ENCODE measurements at places on chromosomes 2 and 18.

- no peak for DNase-seq
Observed at GRCh38 chr18:12048010-12048826, 45.4 kb upstream of the ANKRD62 start.

- DNase-seq = no peak
Observed at GRCh38 chr2:135960656-135961551, 24.5 kb downstream of the DARS1 start.

DNA sequence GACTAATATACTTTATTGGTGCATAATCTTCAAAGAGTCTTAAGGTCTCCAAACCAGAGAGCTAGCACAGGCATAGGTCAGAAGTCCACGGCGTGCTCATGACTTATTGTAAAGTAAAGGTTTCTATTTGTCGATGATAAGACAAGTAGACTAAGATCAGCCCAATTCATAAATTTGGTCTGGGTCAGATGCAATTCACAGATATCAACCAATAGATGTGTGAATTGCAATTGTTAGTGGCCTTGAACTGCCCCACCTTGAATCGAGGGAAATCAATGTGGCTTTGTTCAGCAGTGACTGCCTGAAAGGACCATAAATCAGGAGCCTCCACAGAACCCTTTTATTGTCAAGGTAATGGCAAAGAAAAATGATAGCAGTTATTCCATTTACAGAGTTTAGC lies 39.1 kb upstream of the CPS1 start:
- no peak for DNase-seq

GRCh38 chr2:214376618-214377285 lies 34.1 kb upstream of the VWC2L start:
- no peak for DNase-seq

DNA sequence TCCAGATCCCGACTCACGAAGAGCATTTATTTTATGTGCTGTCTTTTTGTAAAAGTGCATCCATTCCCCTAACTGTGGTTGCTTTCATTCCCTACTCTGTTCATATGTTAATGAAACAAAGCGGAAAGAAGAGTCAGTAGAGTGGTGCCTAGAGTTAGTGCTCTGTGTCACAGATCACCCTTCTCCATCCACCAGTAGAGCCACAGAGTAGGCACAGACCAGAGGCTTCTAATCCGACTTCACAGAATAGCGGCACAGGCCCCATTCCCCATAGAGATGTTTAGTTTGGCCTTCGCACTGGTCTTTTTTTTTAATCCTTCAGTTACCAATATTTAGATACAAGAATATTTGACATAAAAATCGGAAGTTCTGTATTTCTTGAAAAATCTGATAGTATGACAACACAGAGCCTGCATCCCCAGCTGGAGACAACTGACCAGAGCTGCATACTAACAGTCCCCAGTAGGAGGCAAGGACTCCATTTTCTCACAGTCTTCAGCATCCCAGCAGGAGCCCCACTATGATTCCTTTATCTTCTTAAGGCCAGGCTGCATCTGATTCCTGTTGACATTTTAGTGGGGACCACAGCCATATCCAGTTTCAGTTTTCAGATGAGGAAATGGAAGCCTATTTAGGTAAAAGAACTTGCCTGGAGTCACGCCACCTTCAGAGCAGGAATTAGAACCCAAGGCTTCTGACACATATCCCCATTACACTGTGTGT lies 7.0 kb downstream of the G6PC2 start:
- DNase-seq = no peak

DNA sequence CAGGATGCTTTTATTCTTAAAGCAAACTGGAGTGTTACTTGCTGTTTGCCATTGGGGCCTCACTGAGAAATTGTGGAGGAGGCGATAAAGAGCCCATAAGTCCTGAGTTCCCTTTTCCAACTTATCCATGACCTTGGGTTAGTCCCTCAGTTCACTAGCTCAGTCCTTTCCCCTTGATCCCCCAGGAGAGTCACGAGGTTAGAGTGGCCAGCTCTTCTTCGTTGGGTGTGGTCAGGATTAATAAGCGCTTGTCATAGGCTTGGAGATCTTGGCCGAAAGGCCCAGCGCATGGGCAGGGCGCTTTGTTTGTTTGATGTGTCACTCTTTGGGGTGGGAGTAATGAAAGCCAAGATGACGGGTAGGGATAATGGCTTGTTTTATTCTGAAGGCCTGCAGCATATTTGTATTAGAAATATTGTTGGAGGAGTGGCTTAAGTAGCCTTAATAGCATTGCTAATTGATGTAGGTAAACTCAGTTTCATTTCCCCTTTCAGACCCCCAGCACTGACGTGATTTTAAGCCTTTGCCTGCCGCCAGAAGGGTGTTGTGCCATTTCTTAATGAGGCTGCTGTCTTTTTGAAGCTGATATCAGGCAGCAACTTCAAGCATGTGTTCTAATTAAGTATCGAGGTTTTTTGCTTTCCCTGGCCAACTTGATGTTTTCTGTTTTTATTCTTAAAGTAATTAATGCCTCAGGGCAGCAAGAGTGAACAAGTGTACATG lies 15.7 kb downstream of the GRHL1 start:
- DNase-seq = no peak

- DNase-seq = no peak
Observed at GRCh38 chr2:84875213-84875560, 5.7 kb downstream of the TRABD2A start.

DNA sequence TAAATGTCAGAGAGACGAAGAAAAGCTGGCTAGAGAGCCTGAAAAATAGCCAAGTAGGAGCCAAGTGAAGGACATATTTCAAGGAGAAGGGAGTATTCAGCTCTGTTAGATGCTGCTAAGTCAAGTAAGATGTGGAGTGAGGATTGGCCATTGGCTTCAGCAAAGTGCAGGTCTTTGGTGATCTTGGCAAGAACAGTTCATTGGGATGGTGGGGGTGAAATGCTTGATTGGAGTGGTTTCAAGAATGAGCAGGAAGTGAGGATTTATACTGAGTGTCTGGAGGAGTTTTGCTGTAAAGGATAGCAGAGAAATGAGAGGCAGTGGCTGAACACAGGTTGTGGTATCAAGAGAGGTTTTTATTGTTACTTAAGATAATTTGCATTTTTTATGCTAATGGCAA lies 139.7 kb downstream of the PRPF40A start:
- DNase-seq = no peak

DNA sequence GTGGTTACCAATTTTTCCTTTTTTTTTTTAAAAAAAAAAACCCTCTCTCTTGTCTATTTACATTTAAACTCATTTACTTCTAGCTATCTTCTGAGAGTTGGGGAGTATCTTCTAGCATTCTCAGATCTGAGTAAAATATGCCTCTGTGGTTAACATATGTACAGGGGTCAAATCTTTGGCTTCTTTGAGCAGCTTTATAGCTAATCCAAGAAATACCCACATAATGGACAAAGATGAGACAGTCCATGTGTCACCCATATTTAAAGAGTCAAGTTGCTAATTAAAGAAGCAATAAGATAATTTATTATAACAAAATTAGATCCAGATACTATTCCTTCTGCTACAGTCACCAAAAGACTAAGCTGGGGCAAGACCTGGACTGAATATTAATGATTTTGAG lies 139.0 kb upstream of the HNRNPA3 start:
- DNase-seq = no peak

DNA sequence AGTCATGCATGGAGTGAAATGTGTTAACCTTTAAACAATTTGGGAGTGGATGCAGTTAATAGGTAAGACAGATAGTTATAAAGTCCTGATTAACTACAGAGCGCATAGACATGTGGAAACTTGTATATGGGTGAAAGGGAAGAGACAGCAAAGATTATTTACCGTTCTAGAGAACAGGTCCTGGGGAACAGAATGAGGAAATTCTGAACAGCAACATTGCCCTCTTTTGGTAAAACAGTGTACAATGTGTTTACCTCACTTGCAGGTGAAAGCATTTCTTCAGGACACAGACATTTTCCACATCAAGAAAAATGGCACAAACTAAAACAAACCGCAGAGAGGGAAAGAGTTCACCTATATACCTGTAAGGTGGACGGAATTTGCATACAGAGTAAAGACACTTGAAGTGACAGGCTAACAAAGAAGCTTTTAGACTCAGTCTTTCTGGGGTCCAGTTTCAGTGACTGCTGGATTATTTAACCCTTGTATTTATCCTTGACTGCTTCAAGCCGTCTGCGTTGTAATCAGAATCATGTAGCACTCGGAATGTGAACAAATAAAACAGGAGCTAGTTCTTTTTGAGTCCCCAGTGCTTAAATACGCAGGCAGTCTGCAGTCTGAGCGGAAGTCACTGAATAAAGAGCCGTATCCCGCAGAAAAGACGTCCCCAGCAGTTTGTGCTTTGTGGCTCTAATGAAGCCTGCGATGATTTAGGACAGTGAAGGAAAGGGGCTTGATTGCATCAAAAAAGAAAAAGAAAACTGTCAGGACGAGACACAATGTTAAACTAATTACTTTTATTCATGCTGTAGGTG lies 364.8 kb upstream of the GALNT5 start:
- no peak for DNase-seq

DNA sequence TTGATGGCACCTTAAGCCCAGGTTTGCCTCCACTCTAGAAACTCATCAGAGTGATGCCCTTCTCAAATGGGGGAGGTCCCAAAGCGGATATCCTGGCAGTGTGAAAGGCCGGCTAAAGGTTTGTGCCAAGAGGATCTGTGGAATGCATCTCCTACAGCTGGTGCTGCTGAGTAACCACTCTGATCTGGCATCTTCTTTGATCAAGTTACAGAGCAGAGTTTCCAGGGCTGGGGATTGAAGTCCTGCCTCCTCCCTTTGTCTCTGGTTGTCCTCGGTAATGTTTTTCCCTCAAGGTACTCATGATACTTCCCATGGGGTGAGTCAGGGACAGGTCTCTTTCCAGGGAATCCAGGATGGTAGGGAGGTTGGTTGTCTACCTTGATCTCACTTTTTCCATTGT lies 24.6 kb downstream of the PRKRA start:
- DNase-seq = no peak

DNA sequence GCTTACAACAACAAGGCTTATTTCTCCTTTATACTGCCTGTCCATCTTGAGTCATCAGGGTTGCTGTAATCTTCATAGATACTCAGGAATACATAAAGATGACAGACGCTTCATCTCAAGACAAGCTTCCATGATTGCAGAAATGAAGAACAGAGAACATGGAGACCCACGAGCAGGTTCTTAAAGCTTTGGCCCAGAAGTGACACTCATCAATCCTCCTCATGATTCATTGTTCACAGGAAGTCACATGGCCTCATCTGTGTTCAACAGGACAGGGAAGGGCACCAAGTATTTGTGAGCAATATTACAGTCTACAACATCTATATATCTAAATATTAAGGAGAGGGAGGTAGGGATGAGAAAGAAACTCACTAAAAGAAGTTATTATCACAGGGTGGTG lies 36.5 kb upstream of the PGAP1 start:
- no peak for DNase-seq

DNA sequence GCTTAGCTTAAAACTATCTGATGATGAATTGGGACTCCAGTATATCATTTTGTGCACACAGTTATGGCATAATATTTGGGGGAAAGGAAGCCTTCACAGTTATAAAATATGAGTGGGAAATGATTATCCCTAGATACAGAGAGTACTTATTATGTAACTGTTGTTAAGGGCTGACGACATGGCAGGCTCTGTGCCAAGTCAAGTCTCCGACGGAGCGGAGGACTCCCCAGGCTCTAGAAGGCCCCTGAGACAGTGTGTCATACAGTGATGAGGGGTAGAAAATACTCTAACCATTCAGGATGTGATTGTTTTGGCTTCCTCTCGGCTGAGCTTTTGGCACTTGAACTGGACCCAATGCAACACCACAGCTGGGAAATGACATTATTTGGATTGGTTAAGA lies 211.8 kb downstream of the SLC8A1 start:
- no peak for DNase-seq

- no peak for DNase-seq
Observed at GRCh38 chr2:192465141-192465540, 270.4 kb upstream of the TMEFF2 start.

GRCh38 chr18:47397671-47398319 lies 146.3 kb upstream of the SKOR2 start:
- no peak for DNase-seq

GRCh38 chr2:37631698-37632097 lies 39.7 kb downstream of the CDC42EP3 start:
- DNase-seq = no peak

DNA sequence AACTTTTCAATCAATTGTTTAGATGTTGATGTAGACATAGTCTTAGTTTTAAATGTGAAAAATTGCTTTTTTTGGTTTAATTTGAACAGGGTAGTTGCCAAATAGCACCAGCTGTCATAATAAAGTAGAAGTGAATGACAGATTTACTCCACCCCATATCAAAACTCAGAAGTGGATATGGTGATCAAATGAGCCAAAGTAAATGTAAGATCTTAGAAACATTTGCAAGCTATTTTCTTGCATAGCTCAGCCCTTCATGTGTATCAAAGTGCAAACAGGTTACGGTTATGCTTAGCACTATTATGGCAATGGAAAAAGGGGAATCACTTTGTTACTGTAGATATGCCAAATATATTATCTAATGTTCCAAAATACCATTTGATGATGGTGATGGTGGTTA lies 540.9 kb upstream of the NRP2 start:
- no peak for DNase-seq

GRCh38 chr2:120926463-120927264 lies 191.0 kb downstream of the GLI2 start:
- no peak for DNase-seq

DNA sequence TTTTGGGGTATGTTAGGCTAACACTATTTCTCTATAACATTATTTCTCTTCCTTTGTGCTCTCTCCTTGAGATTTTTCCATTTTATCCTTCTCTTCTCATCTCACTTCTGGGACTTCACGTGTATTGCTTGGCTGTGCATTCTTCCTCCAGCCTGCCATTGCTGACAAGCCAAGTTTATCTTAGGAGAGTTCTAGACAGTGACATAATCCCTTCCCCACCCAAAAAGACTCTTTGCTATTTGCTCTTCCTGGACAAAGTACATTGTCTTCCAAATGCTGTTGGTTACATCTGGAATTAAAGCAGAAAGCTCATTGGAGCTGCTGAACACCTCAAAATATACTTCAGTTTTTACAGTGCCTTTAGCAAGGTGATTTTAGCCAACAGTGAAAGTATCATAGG lies 8.9 kb downstream of the TSPYL6 start:
- DNase-seq = no peak

DNA sequence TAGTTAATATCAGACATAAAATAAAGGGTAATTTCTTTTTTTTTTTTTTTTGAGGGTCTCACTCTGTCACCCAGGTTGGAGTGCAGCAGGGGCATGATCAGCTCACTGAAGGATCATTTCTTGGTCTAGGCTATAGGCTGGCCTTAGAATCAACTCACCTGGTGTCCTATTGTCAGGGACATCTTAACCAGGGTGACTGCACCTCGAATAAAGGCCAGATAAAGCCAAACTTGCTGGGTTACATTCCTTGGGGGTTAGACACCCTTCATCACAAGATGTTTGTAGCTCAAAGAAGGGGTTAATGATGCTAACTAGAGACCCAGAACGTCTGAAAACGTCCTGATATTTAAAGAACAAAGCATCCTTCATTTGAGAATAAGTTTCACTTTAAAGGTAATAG lies 17.9 kb downstream of the SPATA3 start:
- DNase-seq = no peak

- DNase-seq = no peak
Observed at GRCh38 chr18:10417664-10418063, 36.8 kb upstream of the APCDD1 start.

- DNase-seq = no peak
Observed at GRCh38 chr2:99395589-99396130, 58.5 kb downstream of the EIF5B start.

Measured in T-helper 1 cell (primary cell).